ENCODE measurements at places on chromosomes 11 and 22.
A peak's percentile ranks its signal among the peaks of the same experiment; 100 is the strongest.

DNA sequence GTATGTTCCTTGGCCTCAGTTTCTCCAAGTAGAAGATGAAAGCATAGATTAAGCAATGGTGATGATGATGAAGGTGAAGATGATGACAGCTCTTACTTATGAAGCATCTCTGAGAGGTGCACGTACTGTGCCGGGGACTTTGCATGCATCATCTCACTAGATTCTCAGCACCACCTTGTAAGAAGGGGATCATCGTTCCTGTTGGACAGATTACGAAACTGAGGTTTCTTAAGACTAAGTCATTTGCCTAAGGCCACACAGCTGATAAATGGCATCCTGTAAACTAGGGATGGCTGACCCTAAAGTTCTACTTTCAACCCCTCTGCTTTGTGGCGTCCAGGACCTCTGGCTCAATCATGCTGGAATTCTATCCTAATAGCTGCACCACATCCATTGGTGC lies 8.7 kb downstream of the MS4A15 start:
- no peak for DNase-seq

DNA sequence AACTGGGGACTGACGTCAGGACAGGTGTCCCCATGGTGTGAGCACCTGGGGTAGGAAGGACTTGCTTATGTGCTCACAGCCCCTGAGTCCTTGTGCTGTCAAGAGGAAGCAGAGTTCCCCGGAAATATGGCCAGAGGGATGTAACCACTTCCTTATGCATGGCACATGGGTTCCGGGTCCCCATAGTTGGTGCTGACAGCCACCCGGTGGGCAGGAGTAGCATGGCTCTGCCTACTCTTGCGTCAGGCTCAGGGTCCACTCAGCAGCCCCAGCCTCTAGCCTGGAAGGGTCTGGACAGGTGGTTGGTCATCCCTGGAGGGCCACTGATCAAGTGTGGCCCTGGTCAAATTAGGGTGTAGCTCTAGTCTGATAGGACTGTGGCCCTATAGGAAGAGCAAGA lies 42.8 kb upstream of the CCND1 start:
- DNase-seq, result no peak

DNA sequence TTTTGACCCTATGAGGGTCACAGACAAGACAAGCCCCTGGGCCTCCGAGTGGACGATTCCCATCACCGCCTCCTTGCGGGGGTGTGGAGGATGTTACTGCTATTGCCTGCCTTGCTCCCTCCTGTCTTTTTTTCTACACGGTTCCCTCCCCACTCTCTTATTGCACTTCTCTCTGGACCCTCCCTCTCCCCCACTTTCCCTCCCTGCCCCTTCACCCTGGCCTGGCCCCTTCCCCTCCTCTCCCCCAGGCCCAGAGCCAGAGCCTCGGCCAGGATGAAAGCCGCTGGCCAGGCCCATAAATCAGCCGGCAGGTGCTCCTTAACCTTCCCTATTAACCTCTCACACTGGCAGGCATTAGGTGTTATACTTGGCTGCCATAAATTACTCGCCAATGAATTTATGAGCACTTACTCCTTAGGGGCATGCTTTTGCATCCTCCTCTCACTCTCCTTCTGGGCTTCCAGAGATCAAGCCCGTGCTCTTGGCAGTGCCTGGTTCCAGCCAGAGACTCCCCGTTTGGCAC lies 18.3 kb upstream of the ALX4 start:
- no peak for DNase-seq

- peak; percentile 74 for DNase-seq
Observed at GRCh38 chr11:124837491-124837856, 27.8 kb upstream of the ROBO3 start.

- DNase-seq, result peak; percentile 41
Observed at GRCh38 chr11:126647735-126648134, 292.2 kb downstream of the ST3GAL4 start.

DNA sequence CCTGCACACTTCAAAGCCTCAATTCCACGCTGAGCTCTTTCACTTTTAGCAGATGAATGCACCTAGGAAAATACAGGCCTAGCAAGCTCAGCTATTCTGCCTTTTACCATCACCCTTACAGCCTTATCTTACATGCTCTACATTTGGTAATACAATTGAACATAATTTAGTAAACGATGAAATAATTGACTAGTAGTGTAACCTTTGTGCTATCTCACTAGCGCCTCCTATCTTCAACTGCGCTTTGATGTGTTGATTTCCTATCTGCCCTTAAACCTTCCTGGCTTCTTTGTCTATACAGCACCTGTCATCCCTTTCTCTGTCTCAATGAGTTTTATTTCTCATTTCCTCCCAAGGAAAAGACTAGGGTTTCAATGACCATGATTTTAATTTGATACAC lies 149.7 kb downstream of the LRRC4C start:
- DNase-seq, result no peak

- DNase-seq, result no peak
Observed at GRCh38 chr11:105137286-105137685, 2.3 kb downstream of the CARD18 start.

DNA sequence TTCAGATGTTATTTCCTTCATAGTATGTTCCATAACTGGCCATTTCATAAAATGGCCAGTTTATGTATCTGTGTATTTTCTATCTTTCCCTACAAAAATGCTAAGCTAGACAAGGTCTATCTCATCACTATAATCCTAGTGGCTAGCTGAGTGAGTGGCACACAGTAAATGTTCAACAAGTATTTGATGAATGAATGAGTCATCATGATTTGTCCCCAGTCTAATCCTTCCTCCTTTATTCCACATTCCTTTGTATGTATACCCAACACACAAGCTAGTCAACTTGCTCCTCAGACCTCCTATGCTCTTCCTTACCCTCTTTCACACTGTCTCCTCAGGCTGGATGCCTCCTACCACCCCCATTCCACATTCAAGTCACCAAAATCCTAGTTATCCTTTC lies 12.5 kb downstream of the APLNR start:
- no peak for DNase-seq

GRCh38 chr11:87092159-87092558 lies 54.4 kb downstream of the TMEM135 start:
- DNase-seq, result no peak

DNA sequence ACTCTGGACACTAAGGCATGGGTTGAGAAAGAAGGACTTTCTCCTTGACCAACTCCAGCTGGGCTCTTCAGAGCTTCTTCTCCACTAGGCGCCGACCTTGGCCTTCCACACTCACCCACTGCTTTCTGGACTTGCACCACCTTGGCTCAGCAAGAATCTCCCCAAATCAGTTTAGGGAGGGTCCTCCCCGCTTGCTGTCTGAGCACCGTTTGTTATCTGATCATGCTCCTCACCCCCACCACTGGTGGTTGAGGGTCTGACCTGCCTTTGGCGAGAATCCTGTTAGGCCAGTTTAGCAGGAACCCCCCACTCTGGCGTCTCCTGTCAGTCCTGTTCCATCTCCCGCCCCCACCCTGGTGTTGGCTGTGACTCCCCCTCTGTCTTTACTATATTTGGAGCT lies 10.4 kb downstream of the APOL2 start:
- DNase-seq, result no peak

GRCh38 chr11:97019754-97020153 lies 629.9 kb downstream of the JRKL start:
- DNase-seq, result no peak

GRCh38 chr22:49238181-49239141 lies 589.2 kb downstream of the BRD1 start:
- DNase-seq, result no peak

GRCh38 chr11:130212431-130212961 lies 52.9 kb downstream of the ST14 start:
- DNase-seq, result no peak

- DNase-seq, result no peak
Observed at GRCh38 chr11:60265373-60266214, 14.9 kb upstream of the MS4A4A start.

GRCh38 chr11:123487157-123487744 lies 57.2 kb downstream of the GRAMD1B start:
- no peak for DNase-seq

DNA sequence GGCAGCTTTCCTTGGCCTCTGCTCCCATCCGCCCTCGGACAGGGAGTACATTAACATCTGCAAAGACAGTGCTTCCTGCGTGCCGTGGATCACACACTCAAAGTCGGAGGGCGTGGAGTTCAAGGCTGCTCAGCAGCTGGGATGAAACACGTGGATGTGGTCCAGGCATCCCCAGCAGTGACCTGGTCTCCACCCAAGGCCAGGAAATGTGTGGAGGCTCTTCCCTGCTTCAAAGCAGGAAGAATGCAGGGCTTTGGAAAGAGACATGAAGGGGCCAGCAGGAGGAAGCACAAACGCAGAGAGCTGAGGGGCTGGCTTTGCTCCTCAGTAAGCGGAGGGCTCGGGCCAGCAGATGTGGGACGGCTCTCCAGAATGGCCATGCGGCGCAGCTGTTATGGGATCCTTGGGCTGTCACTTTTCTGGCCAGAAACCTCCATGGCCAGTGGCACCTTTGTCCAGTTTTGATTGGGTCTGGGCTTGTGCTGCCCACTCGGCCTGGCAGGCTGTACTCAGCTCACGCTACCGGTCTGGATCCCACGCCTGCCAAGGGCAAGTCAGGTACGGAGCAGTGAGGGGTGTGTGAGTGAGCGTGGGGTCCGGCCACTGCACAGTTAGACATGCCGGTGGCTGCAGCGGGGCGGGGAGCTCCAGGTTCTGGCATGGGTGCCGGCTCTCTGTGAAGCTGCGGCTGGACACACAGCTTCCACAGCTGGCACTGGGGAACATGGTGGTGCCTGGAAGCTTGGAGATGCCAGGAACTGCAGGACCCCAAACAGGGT lies 438.0 kb downstream of the TBC1D22A start:
- no peak for DNase-seq

- peak; percentile 75 for DNase-seq
Observed at GRCh38 chr11:69352715-69353319, 58.9 kb downstream of the MYEOV start.

- no peak for DNase-seq
Observed at GRCh38 chr11:95076981-95077380, 10.3 kb downstream of the SRSF8 start.

GRCh38 chr11:92259861-92260260 lies 35.2 kb downstream of the FAT3 start:
- DNase-seq, result no peak

DNA sequence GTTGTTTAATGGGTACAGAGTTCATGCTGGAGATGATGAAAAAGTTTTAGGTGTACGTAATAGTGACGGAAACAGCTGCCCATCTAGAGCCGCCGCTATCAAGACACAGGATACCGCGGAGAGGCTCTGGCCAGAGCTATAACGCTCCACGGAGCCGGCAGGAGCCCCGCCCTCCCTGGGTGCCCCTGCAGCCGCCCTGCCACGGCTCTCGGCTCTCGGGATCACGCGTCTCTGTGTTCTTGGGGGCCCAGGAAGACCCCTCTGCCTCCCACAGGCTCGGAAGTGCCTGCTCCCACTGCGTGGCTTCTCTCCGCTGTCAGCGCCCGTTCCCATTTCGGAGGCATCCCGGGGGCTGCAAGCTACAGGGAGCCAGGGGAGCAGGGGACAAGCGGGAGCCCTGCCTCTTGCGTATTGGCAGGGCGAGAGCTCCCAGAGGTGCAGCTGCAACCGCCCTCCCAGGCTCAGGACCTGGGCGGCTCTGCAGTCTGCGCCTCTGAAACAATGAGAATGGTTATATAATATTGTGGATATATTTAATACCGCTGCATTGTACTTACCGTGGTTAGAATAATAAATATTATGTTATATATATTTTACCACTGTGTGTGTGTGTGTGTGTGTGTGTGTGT lies 13.7 kb downstream of the GLYATL2 start:
- no peak for DNase-seq

DNA sequence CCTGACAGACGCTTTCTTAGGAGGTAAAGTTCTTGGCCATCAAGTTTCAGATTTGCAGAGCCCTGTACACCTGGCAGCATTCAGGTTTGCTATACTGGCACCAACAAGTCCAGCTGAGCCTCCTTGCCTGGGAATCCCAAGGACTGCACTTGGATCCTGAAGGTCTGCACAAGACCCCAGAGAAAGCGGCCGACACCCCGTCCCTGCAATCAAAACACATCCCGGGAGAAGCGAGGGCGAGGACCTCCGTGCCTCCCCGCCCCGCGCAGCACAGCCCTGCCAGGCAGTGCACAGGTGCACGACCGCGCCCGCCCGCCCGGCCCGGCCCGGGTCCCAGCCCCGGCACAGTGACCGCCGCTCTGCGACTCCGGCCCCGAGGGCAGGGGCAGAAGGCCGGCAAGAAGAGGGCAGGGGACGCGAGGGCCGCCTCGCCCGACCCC lies 559 bp downstream of the MRTFA start:
- DNase-seq, result no peak

- no peak for DNase-seq
Observed at GRCh38 chr11:107268977-107269376, 188.6 kb downstream of the CWF19L2 start.

- no peak for DNase-seq
Observed at GRCh38 chr22:22924369-22925145, 36.9 kb downstream of the IGLL5 start.

- DNase-seq, result no peak
Observed at GRCh38 chr11:9095421-9095820, 4.0 kb upstream of the SCUBE2 start.

- DNase-seq, result peak; percentile 98
Observed at GRCh38 chr11:65421794-65422632, 585 bp upstream of the NEAT1 start.

GRCh38 chr11:70916351-70916750 lies 336.0 kb downstream of the SHANK2 start:
- DNase-seq, result no peak

DNA sequence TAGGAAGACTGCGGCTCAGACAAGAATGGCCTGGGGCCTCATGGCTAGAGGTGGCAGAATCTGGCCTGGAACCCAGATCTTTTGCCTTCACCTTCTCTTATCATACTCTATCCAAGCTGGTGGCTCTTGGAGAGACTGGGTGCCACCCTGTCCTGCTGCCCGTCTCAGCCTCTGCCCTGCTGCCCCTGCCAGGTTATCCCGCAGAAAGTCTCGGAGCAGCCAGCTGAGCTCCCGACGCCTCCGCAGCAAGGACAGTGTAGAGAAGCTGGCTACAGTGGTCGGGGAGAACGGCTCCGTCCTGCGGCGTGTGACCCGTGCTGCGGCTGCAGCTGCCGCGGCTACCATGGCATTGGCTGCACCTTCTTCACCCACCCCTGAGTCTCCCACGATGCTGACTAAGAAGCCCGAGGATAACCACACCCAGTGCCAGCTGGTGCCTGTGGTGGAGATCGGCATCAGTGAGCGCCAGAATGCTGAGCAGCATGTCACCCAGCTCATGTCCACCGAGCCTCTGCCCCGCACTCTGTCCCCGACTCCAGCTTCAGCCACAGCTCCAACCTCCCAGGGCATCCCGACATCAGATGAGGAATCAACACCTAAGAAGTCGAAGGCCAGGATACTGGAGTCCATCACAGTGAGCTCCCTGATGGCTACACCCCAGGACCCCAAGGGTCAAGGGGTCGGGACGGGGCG lies 5.9 kb downstream of the INCENP start:
- DNase-seq, result no peak

DNA sequence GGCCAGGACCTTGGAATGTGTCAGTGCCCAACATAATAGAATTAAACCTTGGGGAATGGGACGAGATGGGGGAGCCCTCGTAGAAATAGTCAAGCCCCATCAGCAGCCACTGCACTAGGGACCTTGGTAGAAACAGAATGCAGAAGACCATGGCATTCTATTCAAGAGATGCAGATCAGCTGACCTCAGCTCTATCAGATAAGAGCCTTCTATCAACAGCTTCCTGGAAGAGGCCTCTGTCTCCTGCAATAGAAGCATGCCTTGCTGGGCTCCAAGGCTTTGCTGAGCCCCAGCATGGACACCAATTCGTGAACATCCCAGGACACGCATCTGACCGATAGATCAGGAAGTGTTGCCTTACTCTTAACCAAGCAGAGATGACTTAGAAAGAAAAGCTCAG lies 27.5 kb upstream of the FLI1 start:
- no peak for DNase-seq
